ENCODE measurements at places on chromosomes 11 and 22. TPM values are rescaled to one million over a fixed set of nuclear protein-coding genes. Genes with fewer than 3 reads are reported as not detected.

KRTAP5-7 gene
- not detected for total RNA-seq

GRCh38 chr11:128731041-128731663 is 37.3 kb downstream of the FLI1 start:
- H3K36me3 ChIP-seq = no peaks in the 10 kb centered on the region
- H3K27ac ChIP-seq = no peak overlapping the region
- no peaks in the 10 kb centered on the region for H3K4me1 ChIP-seq
- DNase-seq = no peak
- H3K4me3 ChIP-seq = no peak overlapping the region

MYOD1 gene
- total RNA-seq = not detected

- H3K36me3 ChIP-seq = no peaks in the 10 kb centered on the region
- H3K27me3 ChIP-seq = peaks cover 43% of the 10 kb centered on the region
- no peak overlapping the region for H3K27ac ChIP-seq
- no peaks in the 10 kb centered on the region for H3K4me1 ChIP-seq
- DNase-seq = no peak
These were observed 283.2 kb downstream of the ST3GAL4 start for GRCh38 chr11:126638648-126639047.

DNA sequence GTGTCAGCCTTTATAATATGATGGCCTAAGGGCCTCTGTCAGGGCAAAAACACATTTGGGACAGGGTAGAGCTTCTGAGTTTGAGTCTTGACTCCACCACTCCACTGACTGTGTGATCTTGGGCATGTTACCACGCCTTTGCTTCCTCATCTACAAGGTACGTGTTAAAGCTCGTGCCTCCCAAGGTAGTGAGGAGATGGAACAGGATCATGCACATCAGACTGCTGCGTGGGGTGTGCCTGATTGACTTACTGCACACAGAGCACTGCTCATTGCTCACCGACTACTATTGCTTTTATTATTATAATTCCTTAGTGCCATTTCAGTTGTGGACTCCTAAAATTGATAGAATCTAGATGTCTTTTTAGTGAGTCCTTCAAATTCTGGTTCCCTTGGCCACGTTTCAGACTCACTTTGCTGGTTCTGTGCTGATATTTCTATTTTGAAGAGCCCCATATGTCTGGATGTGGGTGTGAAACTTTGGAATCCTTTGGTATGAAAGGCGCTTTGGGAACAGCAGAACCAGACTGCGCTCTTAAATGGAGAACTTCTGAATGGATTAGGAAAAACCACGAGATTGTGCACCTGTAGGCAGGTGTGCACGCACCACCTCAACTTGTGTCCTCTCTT is 44.1 kb upstream of the RAB1B start:
- H3K4me1 ChIP-seq = no peaks in the 10 kb centered on the region
- H3K4me3 ChIP-seq = no peak overlapping the region
- no peaks in the 10 kb centered on the region for H3K36me3 ChIP-seq
- H3K27ac ChIP-seq = no peak overlapping the region
- no peaks in the 10 kb centered on the region for H3K27me3 ChIP-seq

OR2D3 gene
- not detected for total RNA-seq

- no peak overlapping the region for H3K4me3 ChIP-seq
- H3K4me1 ChIP-seq = no peaks in the 10 kb centered on the region
- no peak overlapping the region for H3K27ac ChIP-seq
- DNase-seq = no peak
- H3K36me3 ChIP-seq = no peaks in the 10 kb centered on the region
- H3K27me3 ChIP-seq = no peaks in the 10 kb centered on the region
These were observed 113.9 kb downstream of the DBX1 start for GRCh38 chr11:20046416-20046815.

DNA sequence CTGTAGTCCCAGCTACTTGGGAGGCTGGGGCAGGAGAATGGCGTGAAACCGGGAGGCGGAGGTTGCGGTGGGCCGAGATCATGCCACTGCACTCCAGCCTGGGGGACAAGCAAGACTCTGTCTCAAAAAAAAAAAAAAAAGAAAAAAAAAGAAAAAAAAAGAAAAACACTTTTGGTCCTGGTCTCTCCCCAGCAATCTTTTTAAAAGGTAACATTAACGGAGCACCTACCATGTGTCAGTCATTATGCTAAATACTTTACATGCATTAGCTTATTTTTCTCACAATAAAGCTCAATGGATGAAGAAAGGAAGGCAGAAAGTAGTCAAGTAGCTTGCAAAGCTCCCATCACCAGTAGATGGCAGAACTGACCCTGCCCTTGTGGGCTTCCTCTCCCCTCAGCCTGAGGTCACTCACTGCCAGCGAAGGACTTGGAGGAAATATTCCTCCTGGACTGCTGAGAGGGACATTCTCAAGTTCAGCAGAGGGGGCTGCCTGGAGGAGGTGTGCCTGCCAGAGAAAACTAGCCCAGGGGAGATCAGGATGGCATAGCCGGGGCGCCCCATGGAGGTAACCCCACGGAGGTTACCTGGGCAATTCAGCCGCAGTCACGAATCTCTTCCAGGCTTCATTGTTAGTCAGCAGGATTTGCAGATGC is 15.5 kb downstream of the APOL3 start:
- no peaks in the 10 kb centered on the region for H3K36me3 ChIP-seq
- peaks cover 17% of the 10 kb centered on the region for H3K27me3 ChIP-seq
- peak; percentile 63 for DNase-seq
- H3K27ac ChIP-seq = no peak overlapping the region
- no peaks in the 10 kb centered on the region for H3K4me1 ChIP-seq

LRP4 gene
- total RNA-seq = 9.6 TPM

GRCh38 chr22:22709719-22710445 is 65.5 kb downstream of the GGTLC2 start:
- DNase-seq = no peak
- H3K4me3 ChIP-seq = no peak overlapping the region

DNA sequence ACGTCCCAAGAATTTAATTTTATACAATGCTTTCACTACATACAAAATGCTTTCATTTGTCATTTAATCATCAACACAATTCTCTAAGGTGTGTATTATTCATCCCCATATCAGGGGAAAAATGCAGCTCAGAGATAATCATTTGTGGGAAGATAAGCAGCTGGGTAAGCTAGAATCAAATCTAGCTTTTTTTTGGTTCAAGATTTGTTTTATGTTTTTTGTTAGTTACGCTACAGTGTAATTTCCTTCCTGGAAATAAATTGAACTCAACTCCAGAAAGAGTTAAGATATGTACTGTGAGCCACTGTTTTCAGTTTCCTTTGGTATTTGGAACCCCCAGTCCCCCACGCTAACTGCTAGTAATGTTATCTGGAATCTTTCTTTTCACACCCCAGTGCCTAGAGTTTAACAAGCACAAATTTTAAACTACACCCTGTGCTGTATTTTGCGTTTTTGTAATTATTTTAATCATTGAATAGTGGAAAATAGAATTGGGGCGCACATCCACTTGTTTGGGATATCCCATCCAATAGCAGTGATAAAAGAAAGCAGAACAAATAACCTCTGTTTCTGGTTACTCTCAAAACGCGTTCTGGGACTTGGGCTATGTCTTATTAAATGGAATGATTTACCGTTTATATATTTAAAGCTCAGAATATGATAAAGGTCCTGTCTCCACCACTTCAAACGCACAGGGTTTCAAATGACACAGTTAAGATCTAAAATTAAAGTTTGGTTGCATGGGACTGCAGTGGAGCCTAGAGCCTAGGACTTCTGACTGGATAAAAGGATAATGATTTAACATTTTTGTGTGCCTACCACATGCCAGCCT is 2.1 kb upstream of the HSPA8 start:
- H3K27ac ChIP-seq = peak overlapping the region; percentile 96
- peaks cover 27% of the 10 kb centered on the region for H3K36me3 ChIP-seq
- H3K4me1 ChIP-seq = peaks cover 37% of the 10 kb centered on the region

TMEM191C gene
- total RNA-seq = 4.0 TPM

DNA sequence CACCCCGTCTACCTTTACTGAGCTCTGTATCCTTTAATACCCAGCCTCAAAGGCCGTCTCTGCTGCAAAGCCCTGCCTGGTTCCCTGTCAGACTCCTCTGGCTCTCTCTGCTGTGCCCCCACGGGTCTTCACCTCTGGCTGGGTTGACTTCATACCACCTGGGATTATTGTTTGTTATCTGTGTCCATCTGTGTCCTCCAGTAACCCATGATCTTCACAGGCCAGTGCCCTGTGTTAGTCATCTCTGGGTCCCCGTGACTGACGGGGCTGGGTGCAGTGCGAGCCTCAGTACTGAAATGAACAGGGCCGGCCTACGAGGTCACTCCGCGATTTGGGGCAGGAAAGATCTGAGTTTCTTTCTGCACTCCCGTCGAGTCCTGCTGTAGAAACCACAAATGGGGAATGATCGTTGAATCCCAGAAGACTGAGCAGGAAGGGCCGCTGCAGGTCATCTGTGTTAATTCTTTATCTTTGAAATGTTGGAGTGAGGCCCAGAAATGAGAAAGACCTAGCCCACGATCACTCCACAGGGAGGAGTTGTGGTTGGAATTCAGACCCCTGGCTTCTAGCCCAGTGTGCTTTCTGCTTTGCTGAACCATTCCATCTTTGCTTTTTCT is 12.3 kb upstream of the TUB start:
- peak overlapping the region; percentile 7 for H3K27ac ChIP-seq
- peak; percentile 67 for DNase-seq
- H3K36me3 ChIP-seq = no peaks in the 10 kb centered on the region
- H3K4me3 ChIP-seq = no peak overlapping the region
- no peaks in the 10 kb centered on the region for H3K27me3 ChIP-seq

COMT gene
- 107 TPM for total RNA-seq

DNA sequence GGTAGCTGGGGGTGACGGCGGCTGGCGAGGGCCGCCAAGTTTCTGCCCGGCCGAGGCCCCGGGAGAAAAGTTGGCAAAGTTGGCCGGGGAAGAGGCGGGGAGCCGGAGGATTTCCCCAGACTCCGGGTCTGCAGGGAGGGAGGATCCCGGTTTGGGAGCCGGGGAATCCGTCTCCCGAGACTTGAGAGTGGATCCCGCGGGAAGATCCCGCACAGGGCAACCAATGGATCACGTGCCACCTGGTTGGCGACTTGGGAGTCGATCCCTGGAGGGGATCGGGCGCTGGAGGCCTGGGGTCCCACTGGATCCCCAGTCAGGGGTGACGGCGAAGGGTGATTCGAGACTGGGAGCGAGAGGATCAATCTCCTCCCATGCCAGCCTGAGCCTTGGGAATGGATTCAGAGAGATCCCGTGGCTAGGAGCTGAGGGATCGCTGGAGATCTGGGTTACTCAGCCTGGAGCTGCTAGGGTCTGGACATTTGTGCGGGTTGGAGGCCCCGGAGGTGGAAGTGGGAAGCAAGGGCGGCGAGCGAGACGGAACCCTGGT is 394 bp downstream of the KIAA1671 start:
- peak overlapping the region; percentile 91 for H3K4me3 ChIP-seq
- peaks cover 16% of the 10 kb centered on the region for H3K4me1 ChIP-seq
- H3K27ac ChIP-seq = peak overlapping the region; percentile 87
- no peaks in the 10 kb centered on the region for H3K27me3 ChIP-seq

RIMBP3C gene
- 0.15 TPM for total RNA-seq

- H3K27me3 ChIP-seq = no peaks in the 10 kb centered on the region
- no peaks in the 10 kb centered on the region for H3K36me3 ChIP-seq
- peaks cover 12% of the 10 kb centered on the region for H3K4me1 ChIP-seq
- DNase-seq = no peak
- H3K4me3 ChIP-seq = no peak overlapping the region
These were observed 11.2 kb downstream of the RTN4RL2 start for GRCh38 chr11:57471496-57471895.

TIGD3 gene
- total RNA-seq = 1.8 TPM

KIAA1671 gene
- 47.7 TPM for total RNA-seq

RPUSD4 gene
- total RNA-seq = 25.1 TPM

DNA sequence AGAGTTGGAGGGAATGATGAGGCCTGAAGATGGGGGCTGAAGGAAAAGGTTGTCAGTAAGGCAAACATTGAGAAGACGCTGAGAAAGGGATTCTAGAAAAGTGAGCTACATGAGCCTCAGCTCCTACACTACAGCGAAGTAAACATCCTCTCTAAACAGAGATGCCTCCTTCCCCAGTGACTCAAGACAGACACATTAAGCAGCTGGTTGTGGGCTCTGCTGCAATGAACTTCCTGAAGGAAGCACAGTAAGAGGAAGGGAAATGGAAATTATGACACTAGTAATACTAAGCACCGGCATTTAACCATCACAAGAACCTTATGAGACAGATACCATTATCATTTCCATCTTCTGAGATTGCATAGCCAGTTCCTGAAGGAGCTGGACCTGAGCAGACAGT is 190.5 kb downstream of the C11orf87 start:
- H3K4me1 ChIP-seq = no peaks in the 10 kb centered on the region
- H3K27me3 ChIP-seq = no peaks in the 10 kb centered on the region
- H3K4me3 ChIP-seq = no peak overlapping the region
- no peak for DNase-seq
- H3K27ac ChIP-seq = no peak overlapping the region

- H3K27ac ChIP-seq = no peak overlapping the region
- no peak for DNase-seq
- no peaks in the 10 kb centered on the region for H3K36me3 ChIP-seq
These were observed 6.1 kb upstream of the TEAD1 start for GRCh38 chr11:12668166-12668565.

All from PC-9 (cell line).